Esophagus mucosa (tissue), 1 donor: ENCODE measurements at places on chromosomes 16 and 17. TPM values are rescaled to one million over a fixed set of nuclear protein-coding genes. Genes with fewer than 3 reads are reported as not detected.

DNA sequence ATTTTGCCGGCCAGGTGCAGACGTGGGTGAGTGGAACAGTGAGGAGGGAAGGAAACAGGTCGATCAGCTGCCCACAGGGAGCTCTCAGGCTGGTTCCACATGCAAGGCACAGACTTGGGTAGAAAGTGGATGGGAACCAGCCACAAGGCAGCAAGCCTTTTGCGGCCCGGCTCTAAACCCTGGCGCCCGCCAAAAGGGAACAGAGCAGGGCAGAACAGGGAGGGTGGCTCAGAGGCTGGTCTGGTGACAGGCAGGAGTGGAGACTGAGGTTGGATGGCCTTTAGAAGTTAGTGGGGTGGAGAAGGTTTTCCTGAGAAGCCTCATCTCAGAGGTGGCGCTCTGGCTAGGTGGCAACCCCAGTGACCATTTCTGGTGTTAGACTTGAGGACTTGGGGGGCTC, 10.4 kb downstream of the LLGL2 start:
- no peak for ATAC-seq

DNA sequence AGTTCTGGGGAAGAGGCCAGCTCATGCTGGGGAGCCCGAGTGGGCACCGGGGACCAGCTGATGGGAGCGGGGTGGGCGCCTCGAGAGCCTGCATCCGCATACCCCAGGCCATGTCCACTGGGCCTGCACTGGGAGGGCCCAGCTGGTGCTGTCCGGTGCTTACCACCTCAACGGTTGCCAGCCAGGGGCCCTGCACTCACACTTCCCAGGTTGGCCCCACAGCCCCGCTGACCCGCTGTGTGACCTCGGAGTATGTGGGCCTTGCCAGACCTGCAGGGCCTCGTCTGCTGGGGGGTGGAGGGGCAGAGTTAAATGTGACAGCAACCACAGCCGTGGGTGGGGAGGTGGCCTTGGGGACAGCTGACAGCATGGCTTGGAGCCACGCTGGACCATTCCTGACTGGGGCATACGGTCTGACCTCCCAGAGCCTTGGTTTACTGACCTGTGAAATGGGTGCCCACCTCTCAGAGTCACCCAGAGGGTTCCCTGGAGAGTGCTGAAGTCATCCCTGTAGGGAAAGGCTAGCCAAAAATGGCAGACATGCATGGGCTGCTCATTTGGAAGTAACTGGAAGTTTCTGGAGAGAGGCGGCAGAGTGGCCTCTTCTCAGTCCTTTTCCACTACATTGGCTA, 5.4 kb upstream of the GAA start:
- peak; percentile 15 for ATAC-seq

DNA sequence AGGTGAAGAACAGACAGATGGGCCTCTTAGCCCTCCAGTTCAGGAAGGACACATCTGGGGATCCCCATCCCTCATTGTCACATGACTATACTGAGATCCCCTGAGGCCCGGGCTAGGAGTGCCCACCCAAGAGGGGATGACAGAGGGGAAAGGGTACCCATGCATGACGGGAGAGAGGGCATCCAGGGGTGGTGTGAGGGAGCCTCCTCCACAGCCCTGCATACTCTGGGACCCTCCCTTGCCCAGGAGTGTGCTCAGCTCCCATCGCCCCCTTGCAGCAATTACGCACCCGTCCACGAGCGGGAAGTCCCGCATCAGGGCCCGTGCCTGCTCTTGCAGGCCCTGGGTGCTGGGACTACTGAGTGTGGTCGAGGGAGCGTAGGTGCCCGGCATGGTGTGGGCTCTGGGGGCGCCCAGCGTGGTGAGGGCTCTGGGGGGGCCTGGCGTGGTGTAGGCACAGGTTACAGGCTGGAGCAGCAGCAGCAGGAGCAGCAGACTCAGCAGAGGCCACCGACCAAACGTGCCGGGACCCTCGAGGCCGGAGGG, 6.5 kb downstream of the DPEP2 start:
- ATAC-seq, result peak; percentile 9

DNA sequence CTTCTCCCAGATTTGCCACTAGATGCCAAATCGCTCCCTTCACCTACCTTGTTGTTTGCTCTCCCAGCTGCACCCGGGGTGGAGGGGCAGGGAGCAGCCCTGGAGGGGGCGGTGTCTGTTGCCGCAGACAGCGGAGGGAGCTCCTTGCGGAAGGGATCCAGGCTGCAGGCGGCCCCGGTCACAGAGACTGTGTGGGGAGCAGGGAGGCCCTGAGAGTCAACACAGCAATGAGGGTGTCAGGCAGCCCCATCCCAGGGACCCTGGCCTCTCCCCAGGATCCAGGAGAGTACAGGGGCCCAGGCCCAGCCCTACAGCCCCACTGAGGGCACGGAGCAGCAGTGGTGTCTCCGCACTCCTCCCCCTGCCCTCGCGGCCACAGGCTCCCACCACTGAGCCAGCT, 50.5 kb upstream of the CHMP6 start:
- ATAC-seq, result no peak

Gene PRSS27
- total RNA-seq, result 191 TPM
